Right hindlimb (tissue), 1 donor: ENCODE measurements at places on chromosomes 2 and 18.

- DNase-seq: no peak
Measured at GRCh38 chr2:165952741-165953211, 800 bp downstream of the TTC21B start.

DNA sequence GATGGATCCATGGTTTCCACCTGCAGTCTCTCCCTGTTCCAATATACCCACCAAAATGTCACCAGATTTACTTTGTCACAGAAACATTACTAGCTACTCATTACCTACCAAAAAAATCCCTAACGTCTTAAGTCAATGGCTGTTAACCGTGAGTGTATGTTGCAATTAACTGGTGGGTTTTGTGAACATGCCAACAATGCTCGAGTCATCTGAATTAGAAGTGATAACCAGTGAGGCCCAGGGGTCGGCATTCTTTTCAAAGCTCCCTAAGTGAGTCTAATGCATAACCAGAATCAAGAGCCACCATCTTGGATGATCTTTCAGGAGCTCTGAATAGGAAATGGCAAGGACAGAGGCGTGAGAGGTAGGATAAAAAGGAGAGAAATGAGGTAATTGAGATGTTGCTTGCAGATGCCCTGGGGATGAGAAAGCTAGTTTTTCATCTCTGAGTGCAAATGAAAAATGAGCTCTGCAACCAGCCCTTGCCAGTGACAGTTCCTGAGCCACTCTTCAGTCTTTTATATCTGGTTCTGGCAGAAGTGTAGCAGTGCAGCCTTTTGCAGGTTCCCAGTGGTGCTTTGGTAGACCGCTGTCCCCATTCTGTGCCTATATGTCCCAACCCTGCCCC is 130.0 kb upstream of the RND3 start:
- DNase-seq: no peak

DNA sequence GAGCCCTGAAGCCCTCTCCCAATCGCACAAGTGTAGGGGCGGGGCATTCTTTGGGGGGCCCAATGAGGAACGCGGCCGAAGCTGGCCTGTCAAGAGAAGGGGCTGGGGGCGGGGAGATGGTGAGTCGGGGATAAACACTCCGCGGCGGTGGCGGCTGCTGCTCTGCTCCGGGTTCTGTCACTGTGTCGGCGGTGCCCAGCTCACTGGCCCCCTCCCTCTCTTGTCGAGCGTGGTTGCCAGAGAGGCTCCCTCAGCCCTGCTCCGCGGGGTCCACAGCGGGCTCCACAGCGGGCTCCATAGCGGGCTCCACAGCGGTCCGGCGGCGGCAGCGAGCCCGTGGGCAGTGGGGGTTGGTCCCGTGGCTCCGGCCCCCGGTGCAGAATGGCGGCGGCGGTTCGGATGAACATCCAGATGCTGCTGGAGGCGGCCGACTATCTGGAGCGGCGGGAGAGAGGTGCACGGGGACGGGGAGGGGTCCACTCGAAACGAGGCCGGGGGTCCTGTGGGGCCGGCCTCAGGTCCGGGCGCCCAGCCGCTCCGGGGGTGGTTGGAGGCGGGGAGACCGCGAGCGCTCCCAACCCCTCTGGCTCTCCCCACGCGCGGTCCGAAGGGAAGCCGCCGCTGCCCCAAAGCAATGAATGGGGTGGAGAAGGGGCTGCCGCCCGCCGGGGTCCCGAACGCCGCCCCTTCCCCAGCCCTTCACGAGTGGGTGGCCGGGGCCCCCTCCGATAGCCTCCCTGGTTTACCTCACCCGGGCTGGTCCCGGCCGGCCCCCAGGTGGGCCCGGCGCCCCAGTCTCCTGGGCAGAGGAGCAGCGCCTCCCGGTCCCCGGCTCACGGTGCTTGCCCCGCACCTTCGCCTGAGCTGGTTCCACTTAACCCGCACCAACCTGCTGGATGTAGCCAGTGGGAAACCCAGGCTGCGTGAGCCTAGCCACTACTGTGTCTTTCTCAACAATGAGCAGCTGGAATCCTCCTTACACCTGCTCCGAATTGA is at the start of gene MXD1:
Gene MXD1, plus strand, starts transcription at position 160 of the 996 bp plus-strand sequence. Its CDS starts 222 bp downstream, at position 382.
- peak; percentile 27 for DNase-seq

DNA sequence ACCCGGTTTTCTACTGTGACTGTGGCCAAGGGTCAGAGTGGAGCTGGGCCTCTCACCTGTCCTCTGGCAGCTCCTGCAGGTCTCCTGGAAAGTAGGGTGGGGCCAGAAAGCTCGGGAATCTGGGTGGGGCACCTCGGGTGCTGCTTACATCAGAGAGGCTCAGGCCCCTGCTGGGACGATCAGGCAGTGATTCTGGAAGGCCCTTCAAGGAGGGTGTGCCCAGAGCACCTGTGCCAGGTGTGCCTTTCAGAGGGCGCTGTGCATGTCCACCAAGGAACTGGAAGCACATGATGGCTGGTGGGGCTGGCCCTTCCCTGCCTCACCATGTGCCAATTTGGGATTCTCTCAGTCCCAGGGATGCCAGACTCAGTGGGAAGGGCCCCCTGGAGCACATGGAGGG is 44.0 kb downstream of the ATP6V1C2 start:
- no peak for DNase-seq

DNA sequence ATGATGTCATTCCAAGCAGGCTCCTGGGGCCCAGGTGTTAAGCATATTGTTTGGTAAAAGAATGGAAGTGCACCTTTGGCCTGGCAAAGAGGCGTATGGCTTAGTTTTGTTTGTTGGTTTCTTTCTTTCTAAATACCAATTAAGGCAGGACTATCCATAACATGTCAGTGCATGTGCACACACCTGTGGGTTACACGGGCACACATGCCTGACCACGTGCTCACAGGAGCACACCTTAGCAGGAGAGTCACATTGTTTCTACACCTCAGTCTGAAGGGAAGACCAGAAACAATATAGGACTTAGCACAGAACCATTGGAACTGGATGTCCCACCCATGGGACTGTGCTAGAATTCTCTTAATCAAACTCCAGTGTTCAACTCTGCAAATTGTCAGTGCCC is 127.8 kb downstream of the FBXO15 start:
- no peak for DNase-seq
